ENCODE measurements at places on chromosomes 1 and 21.

- no peak for DNase-seq
These were observed 93.9 kb upstream of the COG2 start for GRCh38 chr1:230548357-230548756.

- DNase-seq: peak; percentile 83
These were observed 235.0 kb upstream of the FGGY start for GRCh38 chr1:59061876-59062275.

DNA sequence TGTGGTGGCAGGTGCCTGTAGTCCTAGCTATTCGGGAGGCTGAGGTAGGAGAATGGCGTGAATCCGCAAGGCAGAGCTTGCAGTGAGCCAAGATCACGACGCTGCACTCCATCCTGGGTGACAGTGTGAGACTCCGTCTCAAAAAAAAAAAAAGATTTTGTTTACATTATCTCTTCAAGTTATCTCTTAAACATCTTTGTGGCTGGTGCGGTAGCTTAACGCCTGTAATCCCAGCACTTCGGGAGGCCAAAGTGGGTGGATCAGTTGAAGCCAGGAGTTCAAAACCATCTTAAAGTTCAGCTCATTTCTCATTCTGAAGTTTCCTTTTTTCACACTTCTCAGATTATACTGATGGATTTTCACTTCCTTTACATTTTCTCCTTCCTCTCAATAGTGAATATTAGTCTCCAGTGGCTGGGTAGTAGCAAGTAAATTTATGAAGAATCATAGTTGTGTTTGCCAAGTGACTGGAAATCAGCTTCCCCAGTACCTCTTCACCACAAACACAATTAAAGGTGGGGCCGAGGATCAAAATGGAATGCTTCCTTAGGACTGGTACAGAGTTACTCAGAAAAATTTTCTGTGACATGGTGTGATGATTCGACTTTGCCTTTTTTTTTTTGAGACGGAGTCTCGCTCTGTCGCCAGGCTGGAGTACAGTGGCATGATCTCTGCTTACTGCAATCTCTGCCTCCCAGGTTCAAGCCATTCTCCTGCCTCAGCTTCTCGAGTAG, 13.8 kb downstream of the PIP5K1A start:
- no peak for DNase-seq

GRCh38 chr1:245416781-245417180, 262.0 kb downstream of the KIF26B start:
- DNase-seq: no peak

DNA sequence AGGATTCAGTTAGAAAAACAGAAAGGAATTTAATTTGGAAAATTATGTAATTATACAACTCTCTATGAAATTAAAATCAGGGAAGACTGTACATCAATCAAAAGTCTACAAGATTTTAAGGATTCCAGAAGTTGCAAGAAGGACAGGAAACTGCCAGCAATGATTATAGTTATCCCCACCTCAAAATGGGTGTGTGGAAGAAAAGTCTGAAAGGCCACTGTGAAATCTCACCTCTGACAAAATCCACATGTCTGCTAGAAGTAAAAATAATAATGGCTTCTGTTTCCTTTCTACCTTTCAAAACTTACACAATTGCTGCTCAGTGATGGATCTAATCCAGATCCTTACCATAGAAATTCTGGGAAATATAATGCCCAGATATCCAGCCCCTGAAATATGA, 708.1 kb upstream of the ADGRL4 start:
- no peak for DNase-seq

GRCh38 chr1:240399381-240399780, 212.6 kb downstream of the GREM2 start:
- DNase-seq: peak; percentile 75

Data from foreskin fibroblast (primary cell).